ENCODE measurements at places on chromosomes 5 and 9.

DNA sequence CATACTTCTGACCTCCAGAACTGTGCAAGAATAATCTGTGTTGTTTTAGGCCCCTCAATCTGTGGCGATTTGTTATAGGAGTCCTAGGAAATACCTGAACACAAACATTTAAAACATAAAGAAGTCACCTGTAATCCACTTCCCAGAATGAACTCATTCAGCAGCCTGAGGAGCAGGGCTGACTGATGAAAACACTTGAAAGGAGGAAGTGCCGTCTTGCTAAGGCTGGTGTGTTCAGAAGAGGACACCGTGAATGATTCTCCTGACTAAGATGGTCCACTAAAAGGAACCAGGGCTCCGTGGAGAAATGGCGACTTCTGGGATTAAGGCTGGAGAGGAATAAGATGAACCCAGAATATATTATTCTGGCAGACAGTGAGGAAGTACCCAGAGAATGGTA is 18.7 kb upstream of the MARCHF6 start:
- DNase-seq, result no peak

GRCh38 chr5:108660291-108660690 is 87.4 kb upstream of the FER start:
- no peak for DNase-seq

- DNase-seq, result no peak
These were observed 94.6 kb downstream of the PHF2 start for GRCh38 chr9:93671020-93671338.

GRCh38 chr5:6508931-6509330 is 60.3 kb downstream of the UBE2QL1 start:
- no peak for DNase-seq

GRCh38 chr5:154159343-154159742 is 31.2 kb upstream of the GALNT10 start:
- DNase-seq, result no peak

GRCh38 chr9:116334546-116335150 is 181.1 kb downstream of the PAPPA start:
- no peak for DNase-seq

DNA sequence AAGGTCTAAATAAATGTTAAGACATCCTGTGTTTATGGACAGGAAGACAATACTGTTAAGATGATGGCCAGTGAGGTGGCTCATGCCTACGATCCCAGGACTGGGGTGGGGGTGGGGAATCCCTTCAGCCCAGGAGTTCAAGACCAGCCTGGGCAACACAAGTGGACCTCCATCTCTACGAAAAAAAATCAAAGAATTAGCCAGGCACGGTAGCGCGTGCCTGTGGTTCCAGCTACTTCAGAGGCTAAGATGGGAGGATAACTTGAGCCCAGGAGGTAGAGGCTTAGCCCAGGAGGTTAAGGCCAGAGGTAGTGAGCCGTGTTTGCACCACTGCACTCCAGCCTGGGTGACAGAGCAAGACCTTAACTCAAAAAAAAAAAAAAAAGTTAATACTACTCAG is 5.3 kb downstream of the ROR2 start:
- no peak for DNase-seq

DNA sequence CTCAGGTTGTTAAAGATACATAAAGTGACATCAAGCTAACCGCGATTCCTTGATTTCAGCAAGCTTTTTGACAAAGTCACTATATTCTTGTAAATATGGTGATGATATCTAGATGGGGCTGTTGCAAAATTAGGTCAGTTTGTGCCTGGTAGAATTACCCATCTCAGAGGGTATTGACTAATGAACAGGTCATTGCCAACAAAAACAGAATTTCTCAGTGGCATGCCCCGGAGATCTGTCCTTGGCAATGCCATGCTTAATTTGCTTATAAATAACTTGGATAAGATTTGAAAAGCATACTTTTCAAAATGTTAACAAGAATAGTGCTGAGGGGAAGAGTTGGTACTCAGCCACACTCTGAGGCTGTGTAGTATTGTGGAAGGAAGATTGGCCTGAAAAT is 783.3 kb upstream of the SEMA6A start:
- no peak for DNase-seq

DNA sequence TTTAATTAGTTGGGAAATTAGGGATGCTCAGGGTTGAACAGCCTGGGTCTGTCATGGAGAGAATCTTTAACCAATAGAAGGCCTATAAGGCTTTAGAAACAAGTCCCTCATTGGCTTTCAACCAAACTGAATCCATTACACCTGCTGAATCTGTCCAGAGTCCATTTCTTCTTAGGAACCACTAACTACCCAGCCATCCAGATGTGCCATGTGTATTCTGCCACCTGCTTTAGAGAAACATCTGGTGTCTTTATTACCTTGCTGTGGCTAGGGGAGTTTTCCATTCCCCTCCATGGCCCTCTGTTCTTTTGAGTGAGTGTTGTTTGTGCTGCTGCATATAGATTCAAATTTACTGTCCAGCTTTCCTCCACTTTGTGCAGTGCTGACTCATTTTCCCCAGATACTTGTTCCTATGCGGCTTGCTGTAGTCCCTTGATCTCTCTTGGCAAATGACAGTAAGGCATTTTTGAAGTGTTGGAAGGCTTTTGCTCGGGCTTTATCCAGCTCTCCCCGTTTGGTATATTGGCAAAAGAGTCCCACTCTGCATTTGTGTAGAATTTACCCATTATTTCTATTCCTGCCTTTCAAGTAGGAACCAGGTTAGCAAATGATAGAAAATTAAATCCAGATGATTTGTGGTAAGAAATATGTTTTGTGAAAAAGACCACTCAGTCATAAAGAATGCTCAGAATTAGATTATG is 54.6 kb downstream of the NLN start:
- no peak for DNase-seq

DNA sequence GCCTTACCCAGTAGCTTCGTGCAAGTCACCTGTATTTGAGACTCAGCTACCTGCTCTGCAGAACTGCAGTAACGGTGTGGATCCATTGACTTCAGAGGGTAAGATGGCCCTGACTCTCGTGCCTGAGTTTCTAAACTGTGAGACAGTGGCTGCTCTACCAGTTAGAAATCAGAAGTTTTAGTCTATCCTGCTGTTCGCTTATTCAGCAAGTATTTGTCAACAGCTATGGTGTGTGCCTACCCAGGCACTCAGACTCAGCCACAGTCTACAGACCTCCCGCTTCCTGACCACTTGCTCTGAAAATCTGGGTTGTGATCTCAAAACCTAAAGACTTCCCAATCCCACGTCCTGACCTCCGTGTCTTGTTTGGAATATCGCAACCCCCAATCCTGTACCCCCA is 13.5 kb downstream of the AQP3 start:
- DNase-seq, result no peak

GRCh38 chr9:107214915-107215314 is 68.2 kb upstream of the RAD23B start:
- DNase-seq, result no peak

DNA sequence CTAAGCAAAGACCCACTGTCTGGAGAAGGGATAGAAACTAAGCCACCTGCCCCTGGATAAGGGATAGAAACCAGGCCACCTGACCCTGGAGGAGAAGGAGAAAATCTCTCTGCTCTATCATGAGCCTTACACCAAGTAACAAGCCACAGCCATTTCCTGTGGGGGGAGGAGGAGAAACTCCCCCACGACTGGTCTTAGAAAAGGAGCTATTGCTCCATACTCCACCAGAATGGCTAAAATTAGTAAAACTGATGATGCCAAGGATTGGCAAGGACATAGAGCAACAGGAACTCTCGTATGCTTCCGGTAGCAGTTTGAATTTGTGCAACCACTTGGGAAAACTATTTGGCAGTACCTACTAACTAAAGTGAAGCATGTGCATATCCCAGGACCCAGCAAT is 70.8 kb downstream of the ACTL7B start:
- DNase-seq, result no peak

DNA sequence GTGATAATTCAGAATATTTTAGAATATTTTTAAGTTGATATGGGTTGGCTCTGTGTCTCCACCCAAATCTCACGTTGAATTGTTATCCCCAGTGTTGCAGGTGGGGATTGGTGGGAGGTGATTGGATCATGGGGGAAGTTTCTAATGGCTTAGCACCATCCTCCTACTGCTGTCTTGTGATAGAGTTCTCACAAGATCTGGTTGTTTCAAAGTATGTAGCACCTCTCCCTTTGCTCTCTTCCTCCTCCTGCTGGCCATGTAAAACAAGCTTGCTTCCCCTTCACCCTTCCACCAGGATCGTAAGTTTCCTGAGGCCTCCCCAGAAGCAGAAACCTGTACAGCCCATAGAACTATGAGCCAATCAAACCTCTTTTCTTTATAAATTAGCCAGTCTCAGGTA is 214.6 kb upstream of the C9orf72 start:
- DNase-seq, result no peak

DNA sequence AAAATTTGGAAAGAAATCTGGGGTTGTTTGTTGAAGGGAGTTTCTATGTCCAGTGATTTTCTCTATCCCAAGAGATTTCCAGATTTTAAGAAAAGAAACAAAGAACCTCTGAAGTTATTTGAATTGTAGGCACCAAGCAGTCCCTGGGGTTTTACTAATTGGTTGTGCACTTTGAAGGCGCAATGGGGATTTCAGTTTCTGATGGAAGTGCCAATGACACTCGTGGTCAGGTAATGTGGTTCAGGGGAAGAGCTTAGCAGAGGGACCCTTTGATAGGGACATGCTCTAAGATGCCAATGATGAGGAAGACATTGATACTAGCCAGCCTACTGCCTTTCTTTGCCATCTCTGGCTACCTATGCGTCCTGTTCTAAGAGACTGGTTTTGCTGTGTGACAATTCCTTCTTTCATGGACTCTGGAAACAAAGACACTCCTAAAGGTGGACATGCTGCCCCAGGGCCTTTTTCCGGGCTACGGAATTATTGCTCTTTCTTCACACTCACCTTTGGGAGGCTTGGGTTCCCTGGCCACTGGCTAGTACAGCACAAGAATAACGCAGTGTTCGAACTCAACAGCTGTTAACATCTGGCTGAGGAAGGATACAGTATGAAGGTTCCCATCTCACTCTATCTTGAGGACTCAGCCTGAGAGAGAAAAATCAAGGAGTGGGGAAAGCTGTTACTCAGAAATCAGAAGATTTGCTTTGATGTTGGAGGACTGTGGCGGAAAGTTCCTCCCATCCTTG is 6.9 kb upstream of the TRAF1 start:
- DNase-seq, result no peak

Measured in NCI-H1105 (cell line).